ENCODE measurements at places on chromosomes 7 and 10. TPM values are rescaled to one million over a fixed set of nuclear protein-coding genes. Genes with fewer than 3 reads are reported as not detected.

Gene CRHR2
- 0.19 TPM for total RNA-seq

Gene GAD2
- total RNA-seq = 0.47 TPM

Gene CALHM3
- 0.17 TPM for total RNA-seq

Gene XRCC2
- 34.0 TPM for total RNA-seq

Gene POU6F2
- 2.0 TPM for total RNA-seq

Gene MRC1
- total RNA-seq = 0.11 TPM

Gene ITPRID1
- 0.13 TPM for total RNA-seq

Gene NKX1-2
- 34.9 TPM for total RNA-seq

Gene PLPP4
- total RNA-seq = not detected

Gene HOXA5
- total RNA-seq = not detected

Gene GARIN1A
- total RNA-seq = 0.29 TPM

Gene PNLIP
- not detected for total RNA-seq

Gene CYP17A1
- not detected for total RNA-seq

Gene ASZ1
- not detected for total RNA-seq

Gene CDK5
- total RNA-seq = 22.8 TPM

Gene LIPK
- total RNA-seq = not detected

Gene SNX10
- total RNA-seq = 9.9 TPM

Gene PIK3AP1
- 2.9 TPM for total RNA-seq

Gene TEX36
- total RNA-seq = not detected

Gene C10orf143
- 2.0 TPM for total RNA-seq

Gene JAKMIP3
- 0.84 TPM for total RNA-seq

Gene TUBAL3
- total RNA-seq = not detected

Gene SPDYE1
- total RNA-seq = not detected

Gene HTR5A
- total RNA-seq = not detected

Gene LRWD1
- 26.8 TPM for total RNA-seq

Gene PDZD7
- total RNA-seq = 0.88 TPM

Gene CPED1
- 0.25 TPM for total RNA-seq

Gene GFRA1
- 2.0 TPM for total RNA-seq

Gene SCIN
- total RNA-seq = 2.3 TPM

Gene MYL10
- 0.44 TPM for total RNA-seq

Gene HOXA9
- not detected for total RNA-seq

Gene ZPBP
- not detected for total RNA-seq

Gene AOAH
- total RNA-seq = 0.55 TPM

Gene SFTPA2
- total RNA-seq = not detected

Gene SAP25
- total RNA-seq = 5.8 TPM

Gene HOXA11
- not detected for total RNA-seq
